Cardiac muscle cell (in vitro differentiated cells and primary cell): ENCODE measurements at places on chromosomes 4 and X.

DNA sequence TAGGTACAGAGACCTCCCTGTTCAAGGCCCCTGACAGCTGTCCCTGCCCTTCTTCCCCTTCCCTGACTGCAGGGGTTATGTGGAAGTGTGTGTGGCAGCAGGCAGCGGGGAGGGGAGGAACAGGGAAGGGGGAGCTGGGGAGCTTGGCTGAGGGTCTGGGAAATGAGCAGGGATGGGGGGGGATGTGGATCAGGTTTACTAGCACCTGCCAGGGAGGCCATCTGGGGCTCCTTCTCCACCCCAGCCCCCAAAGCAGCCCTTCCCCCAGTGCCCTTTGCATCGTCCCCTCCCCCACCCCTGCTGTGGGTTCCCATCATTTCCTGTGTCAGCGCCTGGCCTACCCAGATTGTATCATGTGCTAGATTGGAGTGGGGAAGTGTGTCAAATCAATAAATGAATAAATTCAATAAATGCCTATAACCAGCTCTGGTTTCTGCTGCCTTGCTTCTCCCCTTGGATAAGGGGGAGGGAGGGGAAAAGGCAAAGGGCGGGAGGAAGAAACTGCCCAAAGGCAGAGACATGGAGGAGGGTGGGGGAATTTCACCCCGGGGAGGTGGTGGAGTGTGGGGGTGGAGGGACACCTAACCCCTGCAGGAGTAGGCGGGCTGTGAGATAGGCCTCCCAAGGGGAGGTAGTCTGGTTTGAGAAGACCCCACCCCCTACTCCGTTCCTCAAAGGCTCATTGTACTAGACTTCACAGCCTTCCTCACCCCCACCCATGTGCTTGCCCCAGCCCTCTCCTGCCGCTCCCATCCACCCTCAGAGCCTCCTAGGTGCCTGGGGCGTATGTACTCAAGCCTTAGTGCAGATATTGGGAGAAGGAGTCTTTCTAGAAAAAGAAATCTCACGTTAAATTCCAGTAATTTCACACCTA, 3.2 kb downstream of the CXorf65 start:
- peak; percentile 9 for DNase-seq

GRCh38 chrX:142999199-142999701, 26.5 kb upstream of the SPANXN4 start:
- no peak for DNase-seq

DNA sequence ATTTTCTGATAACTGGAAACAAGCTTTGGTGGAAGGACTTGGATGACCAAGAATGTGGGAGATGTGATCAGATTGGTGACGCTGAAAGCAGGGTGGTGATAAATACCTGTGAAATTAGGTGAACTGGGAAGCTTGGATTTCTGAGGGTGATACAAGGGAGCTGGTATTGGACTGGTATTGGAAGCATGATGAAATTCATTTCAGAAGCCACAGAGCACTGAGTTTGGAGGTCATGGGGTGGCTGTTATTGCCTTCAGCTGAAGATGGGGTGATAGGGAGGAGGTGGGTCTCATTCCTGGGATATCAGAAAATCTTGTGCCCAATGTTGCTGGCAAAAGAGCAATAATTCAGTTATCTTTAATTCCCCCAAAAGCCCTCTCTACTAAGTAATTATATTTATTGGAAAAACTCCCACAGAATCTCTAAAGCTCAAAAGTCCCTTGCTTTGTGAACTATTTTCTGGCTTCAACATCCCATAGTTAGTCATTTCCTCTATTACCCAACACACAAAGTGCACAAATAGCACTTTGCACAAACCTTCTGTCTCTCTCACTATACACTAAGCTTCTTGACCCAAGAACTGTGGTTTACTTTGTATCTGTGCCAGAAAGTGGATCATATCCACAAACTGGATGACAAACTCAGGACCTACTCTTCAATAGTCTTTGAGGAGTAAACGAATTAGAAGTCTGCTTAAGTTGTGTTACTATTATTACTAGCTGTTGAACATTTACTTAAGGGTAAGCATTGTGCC, 23.1 kb upstream of the CAMK2D start:
- DNase-seq = no peak

DNA sequence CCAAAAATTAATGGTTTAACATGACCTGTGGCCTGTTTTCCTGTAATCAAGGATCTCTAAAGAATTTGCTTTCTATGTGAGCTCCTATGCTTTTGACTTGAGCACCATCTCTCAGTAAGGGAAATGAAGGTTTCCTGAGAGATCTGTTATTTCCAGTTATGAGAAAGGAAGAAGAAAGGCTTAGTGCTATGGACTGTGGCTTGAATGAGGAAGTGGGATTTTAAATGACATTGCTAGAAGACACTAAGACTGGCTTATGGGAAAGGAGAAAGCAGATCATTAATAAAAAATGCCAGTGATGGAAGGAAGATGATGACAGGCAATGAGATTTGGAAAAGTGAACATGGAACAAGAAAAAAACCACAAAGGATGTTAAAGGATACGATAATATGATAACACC, 285.4 kb downstream of the OPHN1 start:
- DNase-seq = no peak

GRCh38 chr4:47167081-47168035, 136.0 kb downstream of the GABRB1 start:
- no peak for DNase-seq

GRCh38 chrX:140943513-140943912, 58.9 kb upstream of the SPANXB1 start:
- no peak for DNase-seq

- DNase-seq = no peak
Observed at GRCh38 chrX:44061968-44062614, 88.9 kb upstream of the NDP start.

GRCh38 chr4:89352541-89352940, 44.9 kb upstream of the GPRIN3 start:
- no peak for DNase-seq

GRCh38 chrX:681989-682388, 51.4 kb downstream of the SHOX start:
- no peak for DNase-seq

DNA sequence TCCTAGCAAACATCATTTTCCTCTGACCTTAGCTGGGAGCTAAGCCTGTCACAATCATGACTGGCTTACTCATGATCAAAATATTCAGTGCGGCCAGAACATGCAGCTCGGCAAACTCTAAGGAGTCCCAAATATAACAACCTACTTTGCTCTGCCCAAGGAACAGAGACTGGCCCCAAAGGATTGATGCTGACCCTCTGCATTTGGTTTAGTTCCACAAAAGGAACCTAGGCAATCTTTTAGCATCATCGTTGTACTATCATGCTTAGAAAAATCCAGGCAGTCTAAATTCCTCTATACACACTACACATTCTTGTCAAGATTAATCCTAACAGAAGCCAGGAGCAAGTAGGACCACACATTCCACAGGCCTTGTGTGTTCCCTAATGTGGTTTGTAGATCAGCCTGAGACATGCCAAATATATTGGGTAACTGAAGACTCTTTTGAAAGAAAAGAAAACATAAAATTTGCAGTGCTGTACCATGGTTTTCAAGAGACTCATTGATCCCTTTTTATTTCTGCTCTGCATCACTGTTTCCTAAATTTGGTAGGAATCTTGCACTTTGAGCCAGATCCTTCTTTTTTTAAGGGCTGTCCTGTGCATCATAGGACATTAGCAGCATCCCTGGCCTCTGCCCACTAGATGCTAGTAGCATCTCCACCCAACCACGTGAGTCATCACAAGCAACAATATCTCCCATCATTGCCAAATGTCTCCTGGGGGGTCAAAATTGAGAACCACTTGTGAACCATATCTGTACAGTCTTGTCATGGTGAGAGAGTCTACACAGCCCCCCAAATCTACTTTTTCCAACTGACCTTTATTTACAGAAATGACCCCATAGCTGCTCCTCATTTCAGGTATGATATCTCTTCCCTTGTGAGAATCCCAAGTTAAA, 17.6 kb upstream of the CC2D2A start:
- DNase-seq = no peak

GRCh38 chrX:47489507-47490275, 6.7 kb upstream of the ZNF41 start:
- no peak for DNase-seq

GRCh38 chr4:15926486-15926885, 12.1 kb downstream of the FGFBP1 start:
- DNase-seq = no peak

GRCh38 chr4:37054531-37055077, 189.9 kb upstream of the NWD2 start:
- no peak for DNase-seq

DNA sequence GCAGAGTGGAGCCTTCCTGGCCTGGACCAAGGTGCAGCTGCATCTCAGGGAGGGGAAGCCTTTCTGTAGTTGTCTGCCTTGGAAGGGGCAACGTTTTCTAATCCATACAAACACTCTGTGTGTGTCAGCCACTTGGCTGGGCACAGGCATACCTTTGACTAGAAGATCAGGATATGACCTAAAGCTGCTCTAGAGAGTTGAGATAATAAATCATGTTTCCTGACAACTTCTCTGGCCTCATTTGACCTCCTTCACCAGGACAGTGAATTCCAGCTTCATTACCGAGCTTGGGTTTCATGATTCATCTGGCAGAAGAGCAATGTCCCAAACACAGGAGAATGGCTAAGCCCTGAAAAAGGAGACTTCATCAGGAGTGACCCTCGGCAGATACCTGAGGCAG, 89.6 kb upstream of the KIT start:
- no peak for DNase-seq

GRCh38 chr4:10384974-10385373, 72.3 kb downstream of the ZNF518B start:
- no peak for DNase-seq

DNA sequence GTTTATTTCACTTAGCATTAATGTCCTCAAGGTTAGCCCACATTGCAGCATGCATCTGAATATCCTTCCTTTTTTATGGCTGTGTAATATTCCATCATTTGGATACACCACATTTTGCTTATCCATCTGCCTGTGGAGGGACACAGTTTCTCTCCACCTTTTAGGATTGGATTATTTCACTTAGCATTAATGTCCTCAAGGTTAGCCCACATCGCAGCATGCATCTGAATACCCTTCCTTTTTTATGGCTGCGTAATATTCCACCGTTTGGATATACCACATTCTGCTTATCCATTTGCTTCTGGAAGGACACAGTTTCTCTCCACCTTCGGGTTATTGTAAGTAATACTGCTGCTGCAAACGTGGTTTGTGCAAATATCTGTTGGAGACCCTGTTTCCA, 110.0 kb downstream of the DHRSX start:
- DNase-seq = no peak

DNA sequence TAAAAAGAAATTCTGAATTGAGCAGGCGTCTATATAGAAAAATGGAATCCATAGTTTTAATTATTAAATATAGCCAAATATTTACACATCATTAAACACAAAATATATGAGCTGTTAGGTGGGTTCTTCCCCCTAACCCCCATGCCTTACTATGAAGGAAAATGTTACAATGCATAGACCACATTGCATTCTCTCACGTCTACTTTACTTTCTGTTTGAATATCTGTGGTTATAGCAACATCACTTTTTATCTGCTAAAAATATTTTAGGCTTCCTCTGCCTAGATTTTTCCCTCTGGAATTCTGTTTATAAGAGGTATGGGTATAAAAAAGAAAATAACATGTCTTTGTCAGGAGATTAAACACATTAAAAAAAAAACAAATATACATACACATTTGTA, 73.1 kb downstream of the MAML3 start:
- DNase-seq = peak; percentile 55

GRCh38 chrX:46642145-46642544, 68.6 kb downstream of the CHST7 start:
- DNase-seq = no peak

DNA sequence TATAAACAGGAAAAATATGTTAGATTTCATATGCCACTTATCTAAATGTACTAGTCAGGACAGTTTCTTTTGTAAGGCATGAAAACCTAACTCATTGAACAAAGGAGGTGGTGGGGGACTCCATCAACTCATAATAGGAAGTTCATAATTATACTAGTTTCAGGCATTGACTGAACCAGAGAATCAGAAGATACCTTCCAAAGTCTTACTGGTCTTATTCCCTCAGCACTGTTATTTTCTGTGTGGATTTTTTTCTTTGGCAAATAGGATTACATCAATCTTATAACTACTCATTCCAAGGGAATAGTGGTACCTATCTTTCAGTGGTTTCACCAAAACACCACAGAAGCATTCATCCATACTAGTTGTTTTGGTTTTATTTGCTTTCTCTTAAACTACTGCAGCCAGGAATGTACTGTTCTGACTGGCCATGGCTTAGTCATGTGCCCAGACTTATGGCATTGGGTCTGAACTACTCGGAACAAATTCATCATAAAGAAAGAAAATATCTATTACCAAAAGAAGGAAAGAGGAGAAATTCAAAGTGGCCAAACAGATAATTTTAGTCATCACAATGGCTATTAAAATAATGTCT, 273.9 kb downstream of the ARAP2 start:
- no peak for DNase-seq

DNA sequence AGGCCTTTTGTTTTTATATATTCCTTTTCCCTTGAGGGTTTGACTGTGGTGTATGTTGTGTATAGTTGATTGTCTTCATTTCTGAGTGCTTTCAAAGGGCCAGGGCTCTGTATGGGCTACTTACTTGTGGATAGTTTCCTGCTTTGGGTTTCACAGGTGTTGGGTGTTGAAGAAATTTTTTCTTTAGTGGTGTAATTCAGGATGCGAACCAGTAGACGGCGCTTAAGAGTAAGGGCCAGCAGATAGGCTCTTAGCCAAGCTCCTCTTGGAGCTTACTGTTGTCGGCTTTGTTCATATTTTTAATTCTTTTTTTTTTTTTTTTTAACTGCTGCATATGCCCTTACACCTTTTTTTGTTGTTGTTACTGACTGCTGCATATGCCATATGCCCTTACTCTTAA, 276.3 kb upstream of the GALNT7 start:
- DNase-seq = no peak

- no peak for DNase-seq
Observed at GRCh38 chr4:107966903-107967302, 22.8 kb upstream of the HADH start.

DNA sequence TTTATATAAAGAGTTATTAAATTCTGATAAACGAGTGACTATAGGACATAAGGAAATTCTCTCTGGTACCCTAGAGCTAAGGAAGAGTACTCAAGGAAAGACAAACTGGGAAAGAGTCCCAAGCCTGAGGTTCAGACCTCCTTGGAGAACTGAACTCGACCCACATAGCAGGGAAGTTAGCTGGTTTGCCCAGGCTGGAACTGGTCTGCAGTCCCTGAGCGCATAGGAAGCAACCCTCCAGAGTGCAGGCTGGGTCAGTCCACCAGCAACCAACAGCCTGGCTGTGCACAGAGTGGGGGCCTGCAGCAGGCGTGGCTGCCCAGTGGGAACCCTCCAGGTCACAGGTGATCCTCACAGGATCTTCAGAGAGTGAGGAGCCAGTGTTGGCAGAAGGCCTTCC, 114.1 kb downstream of the SOWAHB start:
- DNase-seq = no peak

- no peak for DNase-seq
Observed at GRCh38 chr4:78410225-78410624, 141.3 kb upstream of the ANXA3 start.

- peak; percentile 27 for DNase-seq
Observed at GRCh38 chr4:19736968-19737756, 514.5 kb upstream of the SLIT2 start.

GRCh38 chr4:87540146-87541058, 11.2 kb upstream of the SPARCL1 start:
- no peak for DNase-seq

- DNase-seq = peak; percentile 61
Observed at GRCh38 chrX:155263854-155264628, at the start of gene RAB39B. RAB39B (minus strand) TSS chrX:155264491; CDS start chrX:155264288, 203 bp downstream.

- DNase-seq = no peak
Observed at GRCh38 chrX:108573136-108573535, 133.5 kb downstream of the COL4A5 start.

GRCh38 chr4:3017504-3017903, 54.1 kb downstream of the GRK4 start:
- DNase-seq = no peak

GRCh38 chr4:112557676-112558411, 41.9 kb upstream of the NEUROG2 start:
- no peak for DNase-seq
